ENCODE measurements at places on chromosomes 11 and 22. TPM values are rescaled to one million over a fixed set of nuclear protein-coding genes. Genes with fewer than 3 reads are reported as not detected.

The STK33 gene
- total RNA-seq: 5.3 TPM

The OR8G5 gene
- total RNA-seq: not detected

The OR5L2 gene
- total RNA-seq: not detected

The RAB36 gene
- 7.5 TPM for total RNA-seq

The ADORA2A gene
- total RNA-seq: 11.0 TPM

The SPI1 gene
- total RNA-seq: 1.6 TPM

The FAM89B gene
- 39.4 TPM for total RNA-seq

The SLC6A5 gene
- not detected for total RNA-seq

The C11orf71 gene
- 12.5 TPM for total RNA-seq

The ZBED4 gene
- 41.6 TPM for total RNA-seq

The UPK3A gene
- not detected for total RNA-seq

The OR5AP2 gene
- not detected for total RNA-seq

The SLC37A2 gene
- total RNA-seq: 1.9 TPM

The OR8D4 gene
- total RNA-seq: not detected

The ELMOD1 gene
- 127 TPM for total RNA-seq

The HTR3B gene
- total RNA-seq: not detected

The DEFB131B gene
- not detected for total RNA-seq

The ZNF280B gene
- total RNA-seq: 5.0 TPM

The DDX25 gene
- total RNA-seq: 23.2 TPM

The OR4C15 gene
- total RNA-seq: not detected

The RIMBP3B gene
- 0.63 TPM for total RNA-seq

The AQP11 gene
- total RNA-seq: 6.6 TPM

Measured in parietal lobe (tissue), 2 donors.